A549 treated with ZK216348 at 1 μM for 4 hours (cell line): ENCODE measurements at places on chromosomes 4 and X. TPM values are rescaled to one million over a fixed set of nuclear protein-coding genes. Genes with fewer than 3 reads are reported as not detected.

The FATE1 gene
- total RNA-seq, result not detected in 5 replicates

The ZNF157 gene
- 0.06 to 0.15 TPM (median 0.07 TPM) in 3 of 5 replicates, not detected in the others for total RNA-seq

The CRMP1 gene
- 2.5 to 3.7 TPM (median 3.4 TPM) in 5 replicates for total RNA-seq

The TADA2B gene
- total RNA-seq, result 13.6 to 15.6 TPM (median 14.4 TPM) in 5 replicates

The AIFM1 gene
- total RNA-seq, result 66.3 to 76.8 TPM (median 70.8 TPM) in 5 replicates

The COL4A5 gene
- total RNA-seq, result 9.5 to 17.3 TPM (median 12.8 TPM) in 5 replicates

The SSX4B gene
- not detected in 5 replicates for total RNA-seq

The RTL5 gene
- total RNA-seq, result 1.9 to 3.2 TPM (median 2.8 TPM) in 5 replicates

The STPG2 gene
- not detected in 5 replicates for total RNA-seq

The ITM2A gene
- total RNA-seq, result 0.38 to 0.66 TPM in 2 of 5 replicates, not detected in the others

The DDX53 gene
- not detected in 5 replicates for total RNA-seq

The MAGED4B gene
- 7.2 to 21.7 TPM (median 13.0 TPM) in 5 replicates for total RNA-seq

The ELOVL6 gene
- total RNA-seq, result 13.8 to 22.4 TPM (median 18.3 TPM) in 5 replicates

The DCLK2 gene
- total RNA-seq, result 8.2 to 10.3 TPM (median 9.8 TPM) in 5 replicates
